ENCODE measurements at places on chromosomes 11 and 22.
A peak's percentile ranks its signal among the peaks of the same experiment; 100 is the strongest.

GRCh38 chr11:2169005-2169378 lies 2.6 kb downstream of the TH start:
- no peak for DNase-seq

DNA sequence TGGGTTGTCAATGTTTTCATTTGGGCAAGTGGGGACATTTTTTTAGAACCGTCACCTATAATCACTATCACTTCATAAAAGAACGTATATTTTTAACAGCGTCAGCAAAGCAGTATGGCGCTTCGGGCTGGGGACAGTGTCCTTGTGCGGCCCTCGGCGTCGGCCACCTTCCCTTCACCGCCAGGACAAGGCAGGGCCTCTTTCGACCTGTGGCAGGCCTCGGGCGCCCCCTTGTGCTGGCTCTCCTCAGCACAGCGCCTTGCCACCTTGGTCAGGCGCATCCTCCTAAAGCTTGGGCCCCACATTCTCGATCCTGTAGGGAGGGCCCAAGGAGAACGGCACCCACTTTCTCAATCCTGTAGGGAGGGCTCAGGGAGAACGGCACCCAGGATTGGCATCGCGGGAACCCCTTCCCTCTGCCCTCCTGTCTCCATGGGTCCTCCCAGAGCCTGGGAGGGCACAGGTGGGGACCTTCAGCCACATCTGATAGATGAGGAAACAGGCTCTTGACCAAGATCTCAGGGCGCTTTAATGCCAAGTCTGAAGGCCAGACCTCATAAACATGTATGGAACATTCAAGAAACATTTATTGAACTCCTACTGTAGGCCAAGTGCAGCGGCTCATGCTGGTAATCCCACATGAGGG lies 11.5 kb upstream of the FADD start:
- DNase-seq, result peak; percentile 59

- no peak for DNase-seq
These were observed 4.6 kb downstream of the PHOX2A start for GRCh38 chr11:72239313-72239848.

DNA sequence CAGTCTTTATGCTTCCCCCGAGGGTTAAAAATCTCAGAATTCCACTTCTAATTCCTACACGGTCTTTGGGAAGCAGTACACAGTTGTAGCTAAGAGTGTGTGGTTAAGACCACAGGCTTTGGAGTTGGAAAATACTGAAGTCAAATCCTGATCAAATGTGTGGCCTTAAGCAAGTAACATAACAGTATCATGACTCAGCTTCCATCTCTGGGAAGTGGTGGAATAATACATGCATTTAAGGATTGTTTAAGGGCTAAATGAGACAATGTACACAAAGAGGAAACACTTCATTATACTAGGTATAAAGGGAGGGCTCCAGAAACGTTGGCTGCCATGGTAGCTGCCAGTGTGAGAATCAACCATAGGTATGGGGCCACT lies 71.5 kb downstream of the FAT3 start:
- no peak for DNase-seq

GRCh38 chr11:1453611-1454034 lies 33.0 kb downstream of the MOB2 start:
- DNase-seq, result peak; percentile 33

DNA sequence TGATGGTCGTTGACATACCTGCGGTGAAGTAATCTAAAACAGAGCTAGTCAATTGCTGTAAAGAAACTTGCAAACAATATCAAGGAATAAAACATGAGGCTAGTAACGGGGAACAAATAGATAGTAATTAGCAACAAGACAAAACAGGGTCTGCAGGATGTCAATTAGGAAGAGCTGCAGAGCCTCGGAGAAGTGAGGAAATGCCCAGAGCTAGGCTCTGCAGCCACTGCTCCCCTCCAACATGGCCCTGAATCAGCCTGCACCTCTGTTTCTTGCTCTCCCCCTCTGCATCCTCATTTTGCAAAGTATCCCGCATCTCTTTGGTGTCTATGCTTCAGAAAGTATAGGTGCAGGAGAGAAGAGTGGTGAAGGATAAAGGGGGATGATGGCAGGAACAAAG lies 507.4 kb upstream of the FAT3 start:
- no peak for DNase-seq

DNA sequence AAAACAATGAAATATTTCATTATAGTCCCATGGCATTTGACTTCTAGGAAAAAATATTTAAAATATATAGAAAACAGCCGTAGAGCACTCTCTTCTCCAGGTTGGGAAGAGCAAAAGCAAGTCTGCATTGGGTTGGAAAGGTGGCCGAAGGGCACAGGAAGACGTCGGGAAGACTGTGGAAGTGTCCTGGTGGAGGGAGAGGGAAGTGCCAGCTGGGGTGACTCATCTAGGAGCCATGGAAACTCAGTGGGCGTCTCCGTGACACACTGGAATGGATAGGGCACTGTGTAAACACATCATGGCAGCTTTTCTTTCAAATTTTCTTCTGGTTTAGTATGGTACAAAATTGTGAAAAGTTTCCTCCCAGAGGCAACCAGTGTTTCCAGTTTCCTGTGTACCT lies 12.7 kb downstream of the GTPBP1 start:
- DNase-seq, result no peak

DNA sequence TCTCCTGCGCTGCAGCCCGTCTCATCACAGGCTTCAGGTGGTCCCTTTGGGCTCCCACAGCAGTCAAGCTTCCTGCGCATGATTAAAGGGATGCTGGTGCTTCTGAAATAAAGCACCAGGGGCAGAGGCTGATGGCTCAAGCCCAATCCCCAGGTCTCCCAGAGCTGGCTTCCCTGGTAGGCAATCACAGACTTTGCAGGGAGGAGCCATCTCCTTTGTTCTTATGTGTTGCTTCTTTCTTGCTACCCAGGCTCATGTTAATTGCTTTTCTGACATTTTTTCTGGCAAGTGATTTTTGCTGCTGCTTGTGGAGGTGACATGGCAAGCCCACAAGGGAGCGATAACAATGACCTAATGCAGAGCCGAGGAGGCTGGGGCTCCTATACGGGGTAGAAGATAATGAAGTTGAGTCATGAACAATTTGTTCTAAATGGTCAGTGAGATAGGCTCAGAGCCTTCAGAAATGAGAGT lies 25.2 kb upstream of the PLET1 start:
- DNase-seq, result no peak

DNA sequence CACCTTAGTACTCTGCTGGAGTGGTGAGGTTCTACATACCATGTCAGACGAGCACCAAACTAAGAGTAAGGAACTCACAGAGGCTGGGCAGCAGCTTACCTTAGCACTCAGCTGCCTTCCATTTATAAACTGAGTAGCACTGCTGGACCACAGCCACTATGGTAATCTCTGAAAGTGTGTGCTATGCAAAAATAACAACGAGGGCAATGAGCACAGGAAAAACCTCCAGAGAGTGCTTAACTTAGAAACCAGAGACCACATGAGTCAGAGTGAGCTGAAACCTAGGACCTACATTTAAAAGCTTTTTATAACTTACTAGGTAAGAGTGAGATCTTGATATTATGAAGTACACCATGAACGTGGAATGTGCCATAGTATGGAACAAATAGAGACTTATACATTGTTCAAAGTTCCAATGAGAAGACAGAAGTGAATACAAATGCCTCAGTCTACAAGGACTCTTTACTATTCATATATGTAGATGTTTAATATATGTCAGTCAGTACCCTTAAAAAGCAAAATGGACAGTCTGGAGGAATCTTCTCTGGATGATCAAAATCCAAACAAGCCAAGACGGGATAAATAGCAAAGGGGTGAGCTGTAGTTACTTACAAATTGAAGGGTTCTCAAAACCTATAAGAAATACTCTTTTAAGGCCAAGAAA lies 17.2 kb upstream of the CD59 start:
- no peak for DNase-seq

- DNase-seq, result no peak
These were observed 73.3 kb upstream of the ISX start for GRCh38 chr22:34992672-34993071.

- DNase-seq, result no peak
These were observed 130.1 kb downstream of the TRPC6 start for GRCh38 chr11:101453682-101454081.

GRCh38 chr22:46138058-46138797 lies 12.1 kb upstream of the PPARA start:
- no peak for DNase-seq

DNA sequence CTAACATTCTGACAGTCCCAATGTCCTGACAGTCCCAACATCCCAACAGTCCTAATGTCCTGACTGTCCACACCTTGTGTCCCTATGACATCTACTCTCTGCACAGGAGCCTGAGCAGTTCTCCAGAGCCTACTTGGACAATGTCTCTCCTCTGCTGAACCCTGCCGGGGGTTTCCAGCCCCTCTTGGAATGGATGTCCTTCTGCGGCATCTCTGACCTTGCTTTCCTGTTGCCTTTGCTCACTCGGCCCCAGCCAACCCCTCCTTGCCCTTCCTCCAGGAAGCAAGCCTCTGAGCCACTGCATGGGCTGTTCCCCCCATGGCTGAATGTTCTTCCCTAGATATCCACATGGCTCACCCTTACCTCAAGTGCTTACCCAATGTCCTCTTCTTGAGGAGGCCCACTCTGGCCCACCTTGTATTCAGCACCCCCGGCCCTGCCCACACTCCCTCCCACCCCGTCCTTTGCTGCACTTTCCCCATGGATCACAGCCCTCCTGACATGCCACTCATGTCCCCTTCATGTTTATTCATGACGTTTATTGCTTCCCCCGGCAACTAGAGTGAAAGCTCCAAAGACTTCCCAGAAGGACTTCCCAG lies 59.5 kb downstream of the DHCR7 start:
- no peak for DNase-seq

- DNase-seq, result no peak
These were observed 407.6 kb upstream of the CADM1 start for GRCh38 chr11:115911613-115912346.

- peak; percentile 60 for DNase-seq
These were observed 599 bp downstream of the NPTXR start for GRCh38 chr22:38843201-38843656.

DNA sequence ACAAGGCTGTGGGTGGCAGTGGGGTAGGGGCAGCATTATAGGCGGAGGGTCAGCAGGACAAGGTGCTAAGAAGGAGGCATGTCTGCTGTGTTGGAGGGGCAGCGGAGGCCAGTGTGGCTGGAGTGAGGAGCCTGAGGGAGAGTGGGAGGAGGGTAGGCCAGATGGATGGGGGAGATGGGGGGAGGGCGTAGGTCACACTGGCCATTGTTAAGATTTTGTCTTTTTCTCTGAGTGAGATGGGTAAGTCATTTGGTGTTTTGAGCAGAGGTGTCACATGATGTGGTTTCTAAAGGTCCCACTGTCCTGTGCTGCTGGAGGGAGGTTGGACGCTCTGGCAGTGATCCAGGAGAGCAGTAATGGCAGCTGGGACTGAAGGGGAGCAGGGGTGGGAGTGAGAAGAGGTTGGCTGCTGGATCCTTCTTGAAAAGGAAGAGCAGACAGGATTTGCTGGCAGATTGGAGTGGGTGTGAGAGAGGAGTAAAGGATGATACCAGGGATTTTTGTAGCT lies 9.8 kb downstream of the PPP6R3 start:
- DNase-seq, result no peak

DNA sequence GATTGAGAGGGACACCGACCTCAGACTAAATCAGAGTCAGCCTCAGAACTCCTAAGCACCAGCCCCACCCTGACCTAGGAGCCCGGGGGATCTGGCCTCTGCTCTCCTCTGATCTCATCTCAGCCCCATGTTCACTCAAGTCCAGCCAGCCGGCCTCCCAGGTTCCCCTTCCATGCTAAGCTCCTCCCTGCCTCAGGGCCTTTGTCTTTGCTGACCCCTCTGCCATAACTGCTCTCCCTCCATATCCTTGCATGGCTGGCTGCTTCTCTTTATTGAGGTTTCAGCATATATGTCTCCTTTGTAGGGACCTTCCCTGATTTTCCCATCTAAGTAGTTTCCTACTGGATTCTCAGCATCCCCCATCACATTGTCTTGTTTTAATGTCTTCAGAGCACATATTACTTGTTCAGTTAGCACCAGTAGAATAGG lies 780 bp upstream of the SLC15A3 start:
- no peak for DNase-seq

DNA sequence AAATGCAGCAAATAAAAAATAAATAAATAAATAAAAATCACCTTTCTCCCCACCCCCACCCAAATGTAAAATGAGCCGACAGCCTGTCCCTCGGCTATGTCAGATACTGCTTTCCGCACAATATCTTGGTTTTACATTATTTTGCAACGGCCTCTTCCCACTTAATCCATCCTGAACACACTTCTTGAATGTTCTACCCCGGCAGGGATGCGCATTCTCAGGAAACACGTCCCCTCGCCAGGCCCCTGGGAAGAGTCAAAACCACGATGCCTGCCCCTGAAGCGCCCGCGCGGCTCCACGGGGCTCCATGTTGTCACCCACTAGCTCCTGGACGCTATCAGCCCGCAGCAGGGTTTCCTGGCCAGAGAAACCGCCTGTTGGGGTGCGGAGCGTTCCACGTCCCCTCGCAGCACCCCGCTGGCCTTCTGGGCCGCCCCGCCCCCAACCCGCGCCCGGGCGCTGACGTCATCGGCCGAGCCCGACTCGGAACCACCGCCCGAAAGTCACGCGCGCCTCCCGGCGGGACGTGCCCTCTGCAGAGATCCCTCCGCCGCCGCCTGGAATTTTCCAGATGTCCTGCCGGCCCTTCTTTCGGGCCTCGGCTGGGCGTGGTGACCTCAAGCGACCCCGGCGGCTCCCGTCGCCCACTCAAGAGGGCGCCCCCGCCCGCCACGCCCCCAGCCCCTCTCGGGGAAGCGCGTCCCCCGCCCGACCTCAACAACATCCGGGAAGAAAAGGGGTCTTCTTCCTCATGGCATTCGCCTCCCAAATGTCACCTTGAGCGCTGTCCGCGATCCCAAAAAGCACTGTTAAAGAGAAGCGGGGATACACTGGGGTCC lies 585 bp upstream of the NEAT1 start:
- DNase-seq, result peak; percentile 98

DNA sequence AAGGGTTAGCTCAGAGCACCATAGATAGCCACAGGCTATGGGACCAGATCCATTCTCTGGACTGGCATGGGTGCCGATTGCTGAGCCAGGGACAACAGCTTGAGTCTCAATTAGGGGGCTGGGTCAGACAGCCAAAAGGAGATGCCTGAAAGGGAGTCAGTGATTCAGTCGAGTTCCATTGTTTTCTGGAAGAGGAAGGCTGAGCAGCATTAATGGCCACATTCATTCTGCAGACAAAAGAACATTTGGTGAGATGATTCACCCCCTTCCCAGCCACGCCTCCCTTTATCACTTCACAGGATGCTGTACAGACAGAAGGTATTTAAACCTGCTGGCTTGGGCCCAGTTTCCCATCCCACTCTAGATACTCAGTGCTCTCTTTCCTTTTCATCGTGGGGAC lies 131.9 kb downstream of the ADAMTS15 start:
- no peak for DNase-seq

Data from activated T-cell treated with anti-CD3 and anti-CD28 coated beads for 48 hours (primary cell).